ENCODE measurements at places on chromosomes 4 and X.

DNA sequence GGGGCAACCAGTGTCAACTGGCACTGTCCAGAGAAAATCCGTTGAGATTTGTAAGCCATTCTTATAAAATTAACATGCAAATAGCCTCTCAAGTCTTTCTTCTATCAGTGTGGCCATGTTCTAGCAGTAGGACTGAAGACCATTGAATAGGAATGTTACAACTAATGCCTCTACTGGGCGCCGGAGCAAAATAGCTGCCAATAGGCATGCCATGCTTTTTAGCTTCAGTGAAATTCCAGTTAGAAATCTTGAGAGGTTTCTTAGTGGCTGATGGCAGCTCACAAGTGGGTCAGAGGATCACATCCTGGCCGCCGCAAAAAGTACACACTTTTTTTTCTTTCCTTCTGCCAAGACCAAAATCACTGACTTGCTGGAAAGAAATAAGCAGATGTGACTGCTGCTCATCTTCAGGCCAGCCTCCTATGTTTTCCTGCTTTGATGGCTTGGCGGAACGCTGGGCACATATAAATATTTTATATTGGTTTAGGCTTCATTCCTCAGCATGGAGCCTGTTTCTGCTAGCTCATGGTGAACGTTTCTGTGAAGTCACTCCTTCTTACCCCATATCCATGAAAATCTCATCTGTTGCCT is 293.1 kb downstream of the TENM3 start:
- no peak for DNase-seq

- DNase-seq: no peak
Observed at GRCh38 chr4:81214144-81214880, 710 bp downstream of the PRKG2 start.

- no peak for DNase-seq
Observed at GRCh38 chrX:140765043-140765784, 55.7 kb downstream of the LINC00632 start.

- DNase-seq: no peak
Observed at GRCh38 chr4:4789462-4789861, 70.0 kb upstream of the MSX1 start.

DNA sequence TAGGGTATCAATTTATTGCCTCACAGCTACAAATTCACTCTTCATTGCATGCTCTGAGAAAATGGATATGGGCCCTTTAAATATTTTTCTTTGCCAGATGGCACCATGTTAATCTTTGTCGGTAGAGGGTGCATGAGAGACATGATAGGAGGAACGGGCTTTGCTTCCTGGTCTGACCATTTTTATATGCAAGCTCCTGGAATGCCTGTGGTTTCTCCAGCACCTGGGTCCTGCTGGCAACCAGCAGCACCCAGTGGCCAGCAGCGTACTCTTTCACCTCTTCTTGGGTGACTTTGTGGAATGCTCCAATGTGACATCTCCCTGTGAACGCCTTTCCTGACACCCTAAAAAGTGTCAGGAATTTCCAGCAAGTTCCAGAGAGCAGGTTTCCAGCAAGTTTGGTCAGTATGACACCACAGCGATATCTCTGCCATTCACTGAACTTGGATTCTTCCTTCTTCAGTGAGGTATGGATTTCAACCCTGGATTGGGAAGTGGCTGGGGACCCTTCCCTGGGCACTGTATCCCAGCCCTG is 140.3 kb upstream of the PGRMC2 start:
- peak; percentile 93 for DNase-seq

DNA sequence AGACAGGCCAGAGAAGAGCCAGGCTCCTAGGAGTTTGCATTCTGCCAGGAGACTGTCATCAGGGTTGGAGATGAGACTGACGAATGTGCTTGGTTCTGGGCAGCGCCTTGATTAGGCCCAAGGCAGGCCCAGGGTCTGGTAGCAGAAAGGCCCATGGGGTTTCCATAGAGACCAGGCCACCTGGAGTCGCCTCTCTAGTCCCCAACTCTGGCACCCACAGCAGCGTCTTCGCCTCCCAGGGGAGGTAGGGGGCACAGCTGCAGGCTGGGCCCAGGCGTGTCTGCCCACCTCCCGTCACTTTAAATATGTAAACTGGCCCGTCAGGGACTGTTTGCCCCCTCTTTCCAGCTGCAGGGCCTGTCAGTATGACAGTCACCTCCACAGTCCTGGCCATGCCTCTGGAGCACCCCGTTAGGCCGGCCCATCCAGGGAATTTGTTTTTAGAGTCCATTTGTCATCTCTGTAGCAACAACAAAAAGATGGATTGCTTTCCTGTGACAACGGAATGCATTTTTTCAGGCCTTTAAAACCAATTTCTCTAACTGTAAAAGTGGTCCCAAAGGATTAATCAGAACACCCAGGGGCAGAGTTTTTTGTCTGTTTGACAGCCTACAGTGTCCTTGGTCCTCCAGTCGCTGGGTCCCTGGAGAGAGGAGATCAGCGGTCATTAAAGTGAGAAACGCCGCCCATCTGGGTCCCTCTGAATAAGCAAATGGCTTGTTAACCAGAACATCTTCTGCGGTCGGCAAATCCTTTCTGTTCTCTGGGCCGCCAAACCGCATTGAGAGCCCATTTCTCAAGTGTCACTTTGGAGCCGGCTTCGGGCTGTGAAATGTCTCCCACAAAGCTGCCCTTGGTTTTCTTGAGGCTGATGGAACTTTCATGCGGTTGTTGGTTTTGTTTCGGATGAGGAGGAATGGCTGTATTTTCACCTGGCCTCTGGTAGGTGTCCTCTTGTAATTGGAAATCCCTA is 153.0 kb upstream of the PSAPL1 start:
- no peak for DNase-seq

DNA sequence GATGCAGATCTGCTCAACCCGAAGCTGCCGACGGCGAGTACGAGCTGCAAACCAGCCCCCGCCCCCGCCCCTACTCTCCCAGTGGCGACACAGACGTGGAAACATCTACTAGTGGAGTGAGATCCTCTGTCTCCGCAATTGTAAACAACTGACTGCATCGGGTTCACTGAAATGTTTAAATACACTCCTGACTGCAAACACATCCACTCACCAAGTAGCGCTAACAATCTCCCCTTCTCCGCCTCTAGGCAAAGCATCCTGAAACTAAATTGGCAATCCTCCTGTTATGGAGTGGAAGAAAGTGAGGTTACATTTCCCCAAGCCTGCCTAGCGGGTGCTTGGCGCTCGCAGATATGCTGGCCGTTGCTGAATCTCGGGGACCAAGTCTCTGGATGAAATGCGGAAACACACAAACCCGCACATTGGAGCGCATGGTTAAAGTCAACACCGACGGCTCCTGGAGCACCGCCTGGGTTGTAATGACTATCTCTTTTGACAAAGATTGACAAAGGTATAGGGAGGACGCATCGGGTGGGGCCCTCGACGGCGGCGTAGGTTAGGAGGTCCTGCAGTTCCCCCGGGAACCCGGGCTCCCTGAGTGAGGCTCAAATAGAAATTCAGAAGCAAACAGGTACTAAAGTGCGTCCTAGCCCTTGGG is 117.0 kb upstream of the TEX13C start:
- no peak for DNase-seq

GRCh38 chr4:36133086-36133485 is 111.2 kb downstream of the ARAP2 start:
- DNase-seq: no peak

GRCh38 chr4:74431113-74431826 is 13.7 kb upstream of the AREG start:
- DNase-seq: no peak

DNA sequence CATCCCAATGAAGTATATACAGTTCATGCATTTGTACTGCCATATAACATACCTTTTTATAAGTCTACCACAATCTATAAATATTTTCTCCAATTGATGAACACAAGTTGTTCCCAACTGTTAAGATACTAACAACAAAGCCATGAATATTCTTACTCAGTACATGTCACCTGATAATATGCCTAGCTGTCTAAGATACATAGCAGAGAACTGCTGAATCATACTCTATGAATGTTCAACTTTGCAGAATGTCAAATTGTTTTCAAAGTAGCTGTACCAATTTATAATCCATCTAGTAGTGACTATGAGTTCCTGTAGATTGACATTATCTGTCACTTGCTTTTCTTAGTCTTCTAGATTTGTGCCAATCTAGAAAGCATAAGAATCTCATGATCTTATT is 84.9 kb downstream of the RAB28 start:
- peak; percentile 65 for DNase-seq

GRCh38 chrX:109855501-109855900 is 122.4 kb upstream of the ACSL4 start:
- DNase-seq: no peak

GRCh38 chr4:99859618-99860017 is 34.6 kb downstream of the LAMTOR3 start:
- no peak for DNase-seq

GRCh38 chrX:139881572-139881971 is 51.3 kb downstream of the ATP11C start:
- DNase-seq: no peak

DNA sequence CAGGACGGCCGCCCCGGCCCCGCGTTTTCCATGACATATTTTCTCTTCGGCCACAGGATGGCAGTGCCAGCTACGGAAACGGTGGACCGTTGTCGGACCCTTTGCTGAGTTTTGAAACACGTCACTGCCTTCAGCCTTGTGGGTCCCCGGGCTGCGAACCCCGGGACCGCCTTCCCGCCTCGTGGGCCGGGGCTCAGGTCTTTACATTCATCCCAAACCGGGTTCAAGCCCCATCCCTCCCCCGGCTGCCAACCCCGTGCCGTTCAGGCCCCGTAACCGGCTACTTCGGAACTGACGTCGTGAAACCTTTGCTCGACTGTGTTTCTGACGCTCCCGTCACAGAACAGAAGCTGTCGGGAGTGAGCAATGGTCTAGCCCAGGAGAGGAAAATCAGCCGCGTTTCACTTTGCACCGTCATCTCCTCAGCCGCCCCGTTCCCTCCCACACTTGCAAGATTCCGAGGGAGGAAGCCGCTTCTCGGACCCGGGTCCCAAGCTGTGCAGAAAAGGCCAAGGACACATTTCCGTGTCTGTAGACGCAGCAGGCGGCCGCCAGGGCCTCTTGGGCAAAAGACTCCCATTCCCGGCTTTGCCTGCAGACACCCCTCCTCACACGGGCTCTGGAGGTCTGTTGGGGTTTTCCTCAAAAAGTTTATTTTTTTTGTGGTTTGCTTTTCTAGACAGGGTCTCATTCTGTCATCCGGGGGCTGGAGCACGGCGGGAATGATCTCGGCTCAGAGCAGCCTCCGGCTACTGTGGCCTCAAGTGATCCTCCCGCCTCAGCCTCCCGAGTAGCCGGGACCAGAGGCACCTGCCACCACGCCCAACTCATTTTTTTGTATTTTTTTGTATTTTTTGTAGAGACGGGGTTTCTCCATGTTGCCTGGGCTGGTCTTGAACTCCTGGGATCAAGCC is 41.4 kb upstream of the PPP2R3B start:
- no peak for DNase-seq

GRCh38 chr4:138307319-138307718 is 65.2 kb upstream of the SLC7A11 start:
- no peak for DNase-seq

- no peak for DNase-seq
Observed at GRCh38 chrX:131649741-131650140, 105.9 kb downstream of the OR13H1 start.

DNA sequence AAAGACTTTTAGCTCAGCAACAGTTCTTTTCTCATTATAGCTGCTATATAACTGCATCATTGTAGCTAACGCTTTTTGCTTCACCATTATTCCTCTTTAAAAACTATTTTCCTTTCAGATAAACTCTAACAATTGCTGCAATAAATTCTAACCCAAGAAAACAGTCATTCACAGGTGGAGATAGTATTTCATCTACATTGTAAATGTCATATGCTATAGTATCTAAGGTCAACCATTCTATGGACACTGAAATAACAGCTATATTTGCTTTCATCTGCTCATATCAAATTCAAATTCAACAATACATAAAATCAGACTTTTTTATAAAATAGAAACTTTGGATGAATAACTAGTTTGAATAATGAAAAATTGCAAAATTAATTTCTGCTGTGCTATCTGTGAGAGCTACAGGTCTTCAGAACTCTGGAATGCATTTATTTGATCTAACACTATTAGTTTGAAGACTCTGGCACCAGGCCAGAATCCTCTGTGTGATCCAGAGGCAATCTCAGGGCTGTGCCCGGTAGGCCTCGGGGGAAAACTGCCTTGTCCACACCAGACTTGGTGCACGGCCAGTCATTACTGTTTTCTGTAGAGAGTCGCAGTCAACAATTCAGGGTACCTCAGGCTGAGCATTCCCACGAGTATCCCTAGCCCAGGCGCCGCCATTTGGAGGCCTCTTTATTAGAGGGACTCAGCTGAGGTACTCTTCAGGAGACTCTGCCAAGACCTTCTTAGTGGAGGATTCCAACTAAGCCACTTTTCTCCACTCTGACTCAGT is 332.4 kb downstream of the SLC7A11 start:
- DNase-seq: no peak

- no peak for DNase-seq
Observed at GRCh38 chr4:104530426-104530825, 35.7 kb upstream of the CXXC4 start.

- peak; percentile 19 for DNase-seq
Observed at GRCh38 chr4:84366161-84366560, 132.9 kb downstream of the NKX6-1 start.

DNA sequence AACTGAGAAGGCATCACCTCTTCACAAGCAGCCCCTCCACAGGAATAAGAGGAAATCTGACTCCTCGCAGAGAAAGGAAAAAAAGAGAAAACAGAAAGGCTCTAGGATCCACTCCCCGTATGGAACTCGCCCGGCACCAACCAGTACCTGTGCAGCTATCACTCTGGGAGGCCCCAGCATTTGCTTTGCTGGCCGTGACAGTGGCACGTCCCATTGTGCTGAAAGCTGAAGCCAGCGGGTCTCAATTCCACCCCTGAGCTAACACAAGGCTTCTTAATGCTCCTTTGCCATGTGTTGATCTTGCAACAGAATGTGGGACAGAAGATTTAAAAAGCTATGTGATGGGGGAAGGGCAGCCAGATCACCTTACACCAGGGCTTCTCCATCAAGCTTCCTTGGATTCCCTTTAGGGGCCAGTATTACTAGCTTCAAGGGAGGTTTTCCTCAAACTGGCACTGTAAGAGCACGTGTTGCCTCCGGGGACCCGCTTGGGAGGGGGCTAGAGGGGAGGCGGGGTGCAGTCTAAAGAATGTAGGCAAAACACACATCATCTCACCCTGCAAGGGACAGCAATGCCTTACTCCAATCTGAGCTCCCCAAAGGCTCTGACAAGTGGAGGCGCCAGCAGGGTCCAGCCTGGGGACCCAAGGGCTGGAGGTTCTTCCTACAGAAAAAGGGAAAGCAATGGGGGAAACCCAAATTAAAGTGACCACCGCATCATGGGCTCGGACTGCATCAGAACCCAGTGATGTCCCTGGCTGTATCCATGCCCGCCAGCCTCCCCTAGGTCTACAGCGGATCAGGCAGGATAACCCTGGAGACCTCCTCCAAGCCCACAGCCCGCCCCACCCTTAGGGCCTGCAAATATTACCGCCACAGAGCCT is 1.2 kb downstream of the USP46 start:
- no peak for DNase-seq

GRCh38 chr4:70994387-70995099 is 1.1 kb downstream of the DCK start:
- no peak for DNase-seq

GRCh38 chr4:33357121-33357520 is 2637.0 kb downstream of the PCDH7 start:
- DNase-seq: no peak
